ENCODE measurements at places on chromosomes 7 and 10. TPM values are rescaled to one million over a fixed set of nuclear protein-coding genes. Genes with fewer than 3 reads are reported as not detected.

RASSF4 gene
- total RNA-seq: 91.5 TPM

CAMK2B gene
- 95.4 TPM for total RNA-seq

PLEKHS1 gene
- not detected for total RNA-seq

PALD1 gene
- total RNA-seq: 5.1 TPM

FAM131B gene
- 0.73 TPM for total RNA-seq

TMEM225B gene
- total RNA-seq: not detected

FAM237B gene
- total RNA-seq: not detected

TAS2R3 gene
- 0.43 TPM for total RNA-seq

DNA sequence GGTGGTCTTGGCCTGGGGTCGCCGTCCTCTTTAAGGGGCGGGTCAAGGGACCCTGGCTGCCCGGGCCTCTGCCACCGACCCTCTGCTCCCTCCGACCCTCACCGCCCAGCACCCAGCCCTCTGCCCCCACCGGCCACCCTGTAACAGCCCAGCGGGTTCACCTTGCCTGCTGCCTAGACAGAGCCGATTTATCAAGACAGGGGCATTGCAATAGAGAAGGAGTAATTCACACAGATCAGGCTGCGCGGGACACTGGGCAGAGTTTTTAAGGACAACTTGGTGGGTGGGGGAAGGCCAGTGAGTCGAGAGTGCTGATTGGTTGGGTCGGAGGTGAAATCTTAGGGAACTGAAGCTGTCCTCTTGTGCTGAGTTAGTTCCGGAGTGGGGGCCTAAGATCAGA, 779 bp upstream of the ADCK2 start:
- no peak for DNase-seq

DNA sequence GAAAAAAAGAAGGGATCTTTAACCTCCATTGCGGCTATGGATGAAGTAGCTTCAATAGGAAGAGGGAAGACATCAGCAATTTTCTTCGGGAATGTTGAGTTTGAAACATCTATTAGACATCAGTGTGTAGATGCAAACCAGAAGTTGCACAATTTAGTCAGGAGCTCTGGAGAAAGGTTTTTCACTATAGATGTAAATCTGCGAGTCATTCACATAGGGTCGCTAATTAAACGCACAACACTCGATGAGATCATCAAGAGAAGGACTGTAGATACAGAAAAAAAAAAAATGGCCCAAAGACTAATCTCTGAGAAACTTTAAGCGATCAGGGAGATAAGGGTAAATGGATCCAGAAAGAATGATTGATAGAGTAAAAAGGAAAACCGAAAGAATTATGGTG, 61.7 kb upstream of the TES start:
- DNase-seq: no peak

DNA sequence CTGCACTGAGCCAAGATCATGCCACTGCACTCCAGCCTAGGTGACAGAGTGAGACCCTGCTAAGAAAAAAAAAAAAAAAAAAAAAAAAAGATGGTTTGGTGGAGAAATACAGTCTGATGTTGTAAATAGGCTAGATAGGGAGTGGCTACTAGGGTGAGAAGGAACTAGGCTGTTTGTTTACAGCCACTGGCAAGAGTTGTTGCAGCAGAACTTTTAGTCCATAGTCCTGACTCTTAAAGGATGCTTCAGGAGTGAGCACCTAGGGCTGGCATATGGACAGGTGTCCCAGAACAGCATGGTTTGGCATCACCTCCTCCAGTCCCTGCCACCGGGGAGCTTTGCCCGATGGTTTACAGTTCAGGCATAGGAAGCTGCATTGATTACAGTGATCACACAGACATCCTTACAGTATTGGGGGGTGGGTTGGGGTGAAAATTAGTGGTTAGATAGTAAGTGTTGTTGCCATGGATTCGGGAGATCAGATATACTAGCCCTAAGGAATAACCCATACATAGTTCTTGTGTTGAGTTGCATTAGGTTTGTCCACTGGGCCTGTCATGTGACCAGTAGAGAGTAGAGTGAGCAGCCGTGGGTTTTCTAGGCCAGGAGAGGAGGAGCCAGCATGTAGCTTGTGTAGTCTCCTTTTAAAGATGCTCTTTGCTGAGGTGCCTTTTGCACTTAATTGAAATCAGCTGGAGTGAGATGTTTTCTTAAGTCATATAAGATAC, 35.9 kb downstream of the ZRANB1 start:
- no peak for DNase-seq

DNA sequence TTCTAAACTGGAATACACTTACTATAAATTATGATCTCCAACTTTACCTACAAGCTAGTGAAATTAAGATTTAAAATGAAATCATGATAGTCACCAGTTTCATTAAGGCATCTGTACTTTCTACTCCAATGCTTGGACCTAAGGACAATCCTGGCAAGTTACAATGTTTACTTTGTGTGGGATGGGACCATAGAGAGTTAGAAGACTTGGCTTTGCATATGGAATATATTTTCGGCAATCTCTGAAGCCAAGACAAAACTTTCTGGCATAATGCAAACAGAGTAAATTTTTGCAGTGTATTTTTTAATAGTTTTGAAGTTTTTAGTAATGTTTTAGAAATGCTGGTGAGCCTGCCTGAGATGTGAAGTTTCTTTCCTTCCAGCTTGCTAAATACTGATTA, 248.9 kb downstream of the ABCA13 start:
- DNase-seq: no peak

- DNase-seq: no peak
Measured at GRCh38 chr10:29646960-29647461, 12.2 kb upstream of the SVIL start.

GRCh38 chr10:4481192-4481591, 344.8 kb upstream of the AKR1E2 start:
- DNase-seq: no peak

GRCh38 chr7:155482511-155483183, 24.7 kb downstream of the EN2 start:
- DNase-seq: no peak

GRCh38 chr7:26898891-26899290, 34.5 kb upstream of the SKAP2 start:
- no peak for DNase-seq

- DNase-seq: no peak
Measured at GRCh38 chr10:31153692-31154091, 122.0 kb upstream of the ZNF438 start.

DNA sequence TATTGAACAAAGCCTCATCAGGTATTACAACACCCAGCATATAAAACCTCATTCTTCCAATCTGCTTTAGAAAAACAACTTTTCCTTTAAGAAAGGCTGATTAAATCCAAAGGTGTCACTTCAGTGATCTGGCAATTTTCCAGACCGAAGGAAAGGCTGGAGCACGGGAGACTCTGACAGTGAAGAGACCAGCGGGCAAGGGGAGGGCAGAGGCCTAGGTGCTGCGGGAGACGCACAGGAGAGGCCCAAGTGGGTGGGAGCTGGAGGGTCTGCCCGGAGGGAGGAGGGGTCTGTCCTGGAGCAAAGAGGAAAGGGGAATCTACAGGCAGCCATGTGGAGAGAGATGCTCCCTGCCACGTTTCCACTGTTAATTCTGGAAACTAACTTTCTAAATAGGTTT, 24.3 kb upstream of the PPP2R2D start:
- DNase-seq: no peak

DNA sequence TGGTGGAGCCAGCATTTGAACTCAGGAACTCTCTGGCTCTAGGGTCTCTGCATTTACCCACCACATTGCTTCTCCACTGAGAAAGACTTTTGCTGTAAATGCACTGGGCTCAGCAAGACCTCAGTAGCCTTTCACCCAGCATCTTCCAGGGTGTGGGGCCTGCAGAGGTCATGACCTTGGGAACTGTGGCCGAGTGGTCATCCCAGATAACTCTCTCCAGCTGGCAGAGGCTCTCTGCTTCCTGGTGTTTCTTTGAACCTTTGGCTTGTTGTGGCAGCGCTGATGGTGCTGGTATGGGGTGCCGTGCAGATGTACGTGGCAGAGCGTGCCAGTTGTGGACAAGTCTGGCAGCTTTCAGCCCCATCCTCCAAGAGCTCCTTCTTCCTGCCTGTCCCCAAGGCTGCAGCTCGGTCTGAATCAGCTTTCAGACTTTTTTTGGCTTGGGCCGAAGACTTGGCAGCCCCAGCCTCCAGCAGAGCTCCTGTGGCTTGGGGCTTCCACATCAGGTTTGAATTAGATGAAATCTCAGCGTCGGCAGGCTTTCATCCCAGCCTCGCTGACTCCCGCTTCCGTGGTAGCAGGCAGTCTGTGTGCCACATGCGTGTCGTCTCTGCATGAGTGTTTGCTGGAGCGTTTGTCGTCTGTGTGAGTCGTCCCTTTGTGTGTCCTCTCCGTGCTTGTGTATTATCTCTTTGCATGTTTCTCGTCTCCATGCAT, 21.5 kb downstream of the ADAMTS14 start:
- DNase-seq: no peak

GRCh38 chr7:122161628-122162027, 17.6 kb upstream of the AASS start:
- DNase-seq: no peak

GRCh38 chr10:33273295-33274002, 61.0 kb downstream of the NRP1 start:
- DNase-seq: peak; percentile 92

DNA sequence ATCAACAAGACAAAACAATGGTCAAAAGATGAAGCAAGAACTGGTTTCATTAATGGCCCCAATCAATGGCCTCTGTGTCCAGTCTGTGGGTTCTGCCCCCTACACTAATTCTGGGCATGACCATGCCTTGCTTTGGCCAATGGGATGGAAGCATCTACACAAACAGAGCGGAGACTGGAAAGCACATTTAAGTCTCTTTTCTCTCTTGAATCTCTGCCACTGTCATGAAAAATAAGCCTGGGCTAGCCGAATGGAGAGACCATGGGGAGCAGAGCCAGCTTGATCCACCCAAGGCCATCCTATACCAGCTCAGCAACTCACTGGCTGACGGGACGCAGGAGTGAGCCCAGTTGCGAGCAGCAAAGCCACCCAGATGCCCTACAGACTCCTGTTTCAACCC, 30.9 kb downstream of the ANKRD16 start:
- no peak for DNase-seq

- DNase-seq: no peak
Measured at GRCh38 chr7:102287111-102287980, 678 bp downstream of the SH2B2 start.

- DNase-seq: no peak
Measured at GRCh38 chr7:51847461-51848134, 531.0 kb upstream of the COBL start.

DNA sequence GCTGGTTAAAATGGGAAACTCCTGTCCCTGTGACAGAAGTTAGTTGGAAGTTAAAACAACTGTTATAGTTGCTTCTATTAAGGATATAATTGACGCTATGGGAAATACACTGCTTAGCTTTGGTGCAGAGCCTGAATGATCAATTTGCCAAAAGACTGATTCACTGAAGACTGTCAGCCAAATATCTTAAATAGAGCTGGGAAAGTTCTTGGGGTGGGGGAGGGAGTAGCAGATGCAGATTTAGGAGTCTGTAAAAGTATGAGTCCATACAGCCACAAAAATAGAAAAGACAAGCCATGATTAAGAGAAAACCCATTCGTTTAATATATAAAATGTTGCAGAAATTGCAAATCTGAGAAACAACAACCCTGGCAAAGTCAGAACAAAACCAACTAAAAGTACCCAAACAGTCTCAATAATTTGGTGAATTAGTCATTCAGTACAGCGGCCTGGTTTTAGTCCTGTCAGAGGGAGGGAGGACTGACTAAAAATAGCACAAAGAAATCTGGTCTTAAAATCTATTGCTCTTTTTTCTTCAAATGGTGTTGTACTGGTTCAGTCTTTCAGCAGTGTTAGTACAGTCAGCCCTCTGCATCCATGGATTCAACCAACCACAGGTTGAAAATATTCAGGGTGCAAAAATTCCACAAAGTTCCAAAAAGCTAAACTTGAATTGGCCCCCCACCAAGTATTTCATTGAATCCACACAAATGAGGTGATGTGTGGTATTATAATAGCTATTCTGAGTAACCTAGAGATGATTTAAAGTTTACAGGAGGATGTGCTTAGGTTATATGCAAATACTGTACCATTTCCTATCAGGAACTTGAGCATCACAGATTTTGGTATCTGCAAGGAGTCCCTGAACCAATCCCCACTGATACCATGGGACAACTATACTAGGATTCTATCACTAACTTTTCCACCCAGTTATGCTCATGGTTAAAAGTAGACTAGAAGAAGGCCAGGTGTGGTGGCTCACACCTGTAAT, 30.0 kb downstream of the STK17A start:
- DNase-seq: no peak
